DMS153 (cell line): ENCODE measurements at places on chromosomes 16 and 17.

DNA sequence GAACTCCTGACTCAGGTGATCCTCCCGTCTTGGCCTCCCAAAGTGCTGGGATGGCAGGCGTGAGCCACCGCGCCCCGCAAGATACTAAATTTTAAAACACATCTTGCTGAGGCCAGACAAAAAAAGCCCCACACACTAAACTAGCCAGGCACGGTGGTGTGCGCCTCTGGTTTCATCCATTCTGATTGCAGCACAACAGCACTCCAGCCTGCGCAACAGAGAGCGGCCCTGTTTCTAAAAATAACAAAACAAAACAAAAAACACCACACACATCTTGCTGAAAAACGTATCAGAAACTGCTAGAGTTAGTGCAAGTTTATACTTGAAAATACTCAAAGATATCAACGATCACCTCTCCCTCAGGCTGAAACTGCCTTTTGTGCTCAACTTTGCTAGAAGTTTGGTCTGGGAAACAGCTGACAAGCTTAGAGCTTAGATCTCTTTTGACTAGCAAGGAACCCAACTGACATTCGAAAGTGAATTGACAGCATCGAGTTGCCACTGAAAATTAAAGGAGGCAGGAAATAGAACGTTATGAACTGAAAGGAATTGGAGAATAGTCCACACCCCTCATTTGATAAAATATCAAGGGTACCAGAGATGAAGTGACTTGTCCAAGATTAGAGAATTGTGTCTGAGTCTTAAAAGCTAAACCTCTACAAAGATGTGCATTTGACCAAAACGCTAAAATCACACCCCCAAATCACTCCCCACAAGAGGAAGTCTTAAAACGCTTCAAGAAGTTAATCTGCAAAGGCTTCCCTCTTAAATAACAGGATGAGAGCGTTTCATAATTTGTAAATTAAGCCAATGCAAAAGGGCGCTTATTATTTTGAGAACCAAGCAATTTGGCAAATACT, 908 bp downstream of the COG4 start:
- no peak for DNase-seq

- DNase-seq = no peak
Measured at GRCh38 chr17:15890279-15890892, 54.5 kb upstream of the ADORA2B start.

DNA sequence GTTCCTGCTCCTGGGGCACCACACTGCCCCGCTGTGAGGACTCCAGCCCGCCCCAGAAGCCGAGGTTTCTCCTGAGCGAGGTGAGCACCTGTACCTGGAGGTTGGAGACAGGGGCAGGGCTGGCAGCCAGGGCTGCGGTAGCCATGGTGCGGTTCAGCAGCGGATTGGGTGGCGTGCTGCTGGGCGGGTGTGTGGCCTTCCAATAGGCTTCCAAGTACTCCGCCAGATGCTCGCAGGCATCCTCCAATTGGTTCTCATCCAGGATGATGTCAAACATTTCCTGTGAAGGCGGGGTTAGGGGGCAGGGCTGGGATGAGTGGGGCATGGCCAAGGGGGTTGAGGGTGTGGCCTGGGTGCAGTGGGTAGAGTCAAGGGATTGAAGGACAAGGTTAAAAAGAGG, 11.3 kb upstream of the ARL5C start:
- DNase-seq = no peak

DNA sequence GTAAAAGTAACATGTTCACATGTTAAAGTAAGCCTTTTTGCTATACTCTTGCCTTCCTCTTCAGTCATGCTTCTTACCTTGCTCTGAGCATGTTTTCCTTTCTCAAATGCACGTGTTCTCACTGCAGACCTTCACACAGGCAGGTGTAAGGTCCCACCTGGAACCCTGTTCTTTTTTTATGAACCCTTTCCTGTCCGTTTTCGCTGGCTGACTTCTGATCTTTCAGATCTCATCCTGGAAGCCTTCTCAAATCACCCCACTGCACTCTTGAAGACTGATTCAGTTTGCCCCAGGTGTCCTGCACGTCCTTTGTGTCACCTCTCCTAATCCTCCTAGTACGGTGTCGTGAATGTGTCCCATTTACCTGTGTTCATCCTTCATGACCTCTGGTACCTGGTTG, 313.6 kb downstream of the SNX29 start:
- no peak for DNase-seq

- DNase-seq = no peak
Measured at GRCh38 chr16:54303613-54304012, 17.0 kb upstream of the IRX3 start.

DNA sequence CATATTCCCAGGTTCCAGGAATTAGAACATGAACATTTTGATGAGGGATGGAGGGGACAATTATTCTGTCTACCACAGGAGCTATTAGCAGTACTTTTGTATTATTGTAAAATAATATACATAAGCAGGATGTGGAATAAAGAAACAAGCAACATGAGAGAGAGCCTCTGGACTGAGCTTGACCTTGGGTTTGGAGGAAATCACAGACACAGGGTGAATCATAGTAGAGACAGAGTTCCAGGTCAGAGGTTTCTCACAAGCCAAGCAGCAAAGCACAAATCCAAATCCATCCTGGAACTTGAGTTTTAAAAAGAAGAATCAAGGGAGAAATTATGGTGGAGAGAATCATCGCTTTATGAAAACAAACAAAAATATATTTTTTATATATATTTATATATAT, 5.1 kb downstream of the KRT31 start:
- no peak for DNase-seq

DNA sequence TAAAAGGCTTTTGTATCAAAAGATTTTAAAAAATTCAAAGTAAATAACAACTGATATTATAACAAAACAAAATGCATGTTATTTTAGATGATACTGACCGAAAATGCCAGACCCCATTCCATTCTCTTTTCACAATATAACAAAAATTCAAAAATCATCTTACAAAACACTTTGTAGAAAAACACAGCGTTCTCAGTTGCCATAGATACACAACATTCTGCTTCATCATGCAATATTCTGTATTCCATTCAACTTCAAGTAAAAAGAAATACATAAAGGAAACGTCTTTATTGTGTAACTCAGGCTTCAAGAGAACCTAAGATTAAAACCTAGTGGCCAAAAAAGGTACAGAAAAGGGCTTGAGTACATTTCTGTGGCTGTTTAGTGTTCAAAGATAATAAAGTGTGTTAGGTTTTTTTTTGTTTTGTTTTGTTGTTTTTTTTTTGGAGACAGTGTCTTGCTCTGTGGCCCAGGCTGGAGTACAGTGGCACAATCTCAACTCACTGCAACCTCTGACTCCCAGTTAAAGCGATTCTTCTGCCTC, 250.5 kb downstream of the CEP112 start:
- no peak for DNase-seq

DNA sequence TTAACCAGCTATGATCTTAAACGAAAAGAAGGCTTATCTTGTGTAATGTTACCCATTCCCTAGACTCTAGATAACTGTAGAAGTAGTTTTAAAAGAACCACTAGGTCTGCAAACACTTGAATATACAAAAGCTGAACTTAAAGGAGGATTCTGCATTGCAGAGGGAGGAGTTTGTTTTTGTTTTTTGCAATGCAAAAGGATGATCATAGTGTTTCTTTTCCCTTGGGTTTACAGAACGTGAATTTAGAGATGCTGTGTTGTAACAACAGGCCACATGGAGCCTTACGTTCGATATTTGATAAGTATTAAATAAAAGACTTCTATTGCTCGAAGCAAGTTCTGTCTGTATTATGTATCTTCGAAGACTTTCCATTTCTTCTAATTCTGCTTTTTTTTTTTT, 77.6 kb downstream of the CHD9 start:
- DNase-seq = no peak

GRCh38 chr16:65083164-65083857, 38.6 kb downstream of the CDH11 start:
- DNase-seq = no peak

- DNase-seq = no peak
Measured at GRCh38 chr16:175011-175949, 1.2 kb upstream of the HBA1 start.

- DNase-seq = no peak
Measured at GRCh38 chr17:29683481-29683880, 60.8 kb upstream of the CORO6 start.
